ENCODE measurements at places on chromosomes 3 and 15. TPM values are rescaled to one million over a fixed set of nuclear protein-coding genes. Genes with fewer than 3 reads are reported as not detected.

AADACL2 gene
- total RNA-seq, result not detected

GPR62 gene
- 0.09 TPM for total RNA-seq

GRCh38 chr3:29420106-29420505, 139.2 kb downstream of the RBMS3 start:
- DNase-seq, result no peak

GP9 gene
- total RNA-seq, result not detected

GRCh38 chr3:62159709-62160092, 213.6 kb downstream of the FEZF2 start:
- peak; percentile 83 for DNase-seq

DNA sequence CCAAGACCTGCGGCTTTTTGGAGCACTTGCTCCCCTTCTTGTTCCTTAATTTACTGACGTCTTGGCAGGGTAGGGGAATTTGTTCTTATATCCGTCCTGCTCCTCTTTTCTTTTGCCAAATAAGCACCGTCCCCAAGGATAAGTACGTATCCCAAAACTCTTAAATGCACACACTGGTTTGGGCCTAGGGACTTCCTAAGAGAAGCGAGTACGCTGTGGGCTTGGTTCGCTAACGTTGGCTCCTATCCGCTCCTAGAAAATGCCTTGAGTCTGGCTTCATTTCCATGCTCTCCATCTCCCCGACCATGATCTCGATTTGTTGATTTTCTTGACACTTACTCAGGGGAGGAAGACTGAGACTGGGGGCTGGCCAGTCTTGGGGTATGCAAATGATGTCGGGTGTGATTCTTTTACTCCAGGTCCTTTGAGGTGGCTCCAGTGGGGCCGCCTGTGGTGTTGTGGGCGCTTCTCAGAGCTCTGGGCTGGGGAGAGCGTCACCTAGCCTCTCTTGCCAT, 1.3 kb downstream of the MYRIP start:
- no peak for DNase-seq

DNA sequence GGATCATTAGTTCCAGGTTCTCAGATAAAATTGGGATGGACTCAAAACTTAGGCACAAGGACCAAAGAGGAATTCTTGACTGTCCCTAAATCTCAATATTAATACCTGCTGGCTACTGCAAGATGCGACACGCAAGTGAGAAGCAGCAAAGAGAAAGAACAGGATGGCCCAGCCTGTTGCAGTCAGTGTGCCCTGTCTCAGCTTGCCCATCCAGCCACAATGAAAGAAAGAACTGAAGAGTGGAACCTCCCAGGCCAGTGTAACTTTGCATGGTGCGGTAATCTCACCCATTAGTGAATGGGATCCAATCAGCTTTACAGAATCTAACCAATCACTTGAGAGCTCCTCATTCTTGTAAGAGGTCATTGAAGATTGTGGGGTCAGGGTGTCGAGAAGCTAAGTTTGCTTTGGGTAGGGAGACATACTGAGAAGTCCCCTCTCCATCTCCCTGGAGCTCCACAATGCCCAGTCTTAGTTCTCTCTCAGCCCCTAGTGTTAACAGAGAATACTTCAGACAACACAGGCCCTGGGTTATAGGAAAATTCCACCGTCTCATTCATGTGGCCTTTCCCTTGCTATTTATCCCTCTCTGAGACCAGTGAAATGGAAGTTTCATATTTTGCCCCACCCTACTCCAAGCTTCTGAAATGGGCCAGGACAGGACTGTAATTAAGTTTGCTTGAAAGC, 3.2 kb upstream of the SLC9A9 start:
- no peak for DNase-seq

DNA sequence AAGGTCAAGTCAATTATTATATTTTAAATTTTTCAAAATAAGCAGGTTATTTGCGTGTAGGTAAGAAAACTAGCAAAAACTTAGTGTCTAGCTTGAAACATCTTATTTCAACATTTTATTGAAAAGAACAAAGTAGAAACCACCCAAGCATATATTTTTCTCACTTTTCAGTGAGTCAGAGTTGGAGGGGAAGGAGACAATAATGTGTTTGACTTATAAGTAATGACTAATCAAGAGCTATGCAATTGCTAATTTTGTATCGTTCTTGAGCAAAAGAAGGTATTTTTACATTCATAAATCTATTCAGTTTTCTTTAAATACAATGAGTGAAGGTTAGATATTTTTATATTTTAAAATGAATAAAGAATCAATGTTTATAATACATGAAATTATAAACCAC, 54.4 kb upstream of the P2RY1 start:
- no peak for DNase-seq

DNA sequence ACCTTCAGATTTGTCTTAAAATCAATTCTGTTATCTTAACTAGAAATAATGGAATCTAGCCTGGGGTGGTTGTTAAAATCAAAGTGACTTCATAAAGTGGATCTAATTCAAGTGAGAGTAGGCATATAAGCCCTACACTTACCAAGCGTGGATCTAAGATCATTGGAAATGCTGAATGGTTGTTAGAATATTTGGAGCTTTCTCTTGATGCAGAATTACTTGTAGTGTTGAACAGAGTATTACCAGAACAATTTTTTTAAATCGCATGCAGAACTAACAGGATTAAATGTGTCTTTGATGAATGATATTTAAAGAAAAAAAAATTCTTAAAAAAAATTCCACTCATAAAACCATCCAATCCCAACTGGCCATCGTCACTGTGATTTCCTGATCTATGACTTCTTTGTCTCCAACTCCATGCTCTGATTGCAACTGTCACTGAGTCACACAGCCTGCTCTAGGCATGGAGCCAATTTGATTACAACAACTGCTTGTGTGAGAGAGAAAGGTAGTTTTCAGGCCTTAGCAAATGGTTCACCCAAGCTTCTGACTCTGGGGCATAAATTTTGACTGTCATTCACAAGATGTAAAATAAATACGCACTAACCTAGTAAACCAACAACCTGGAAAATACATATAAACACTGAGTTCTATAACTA, 25.9 kb upstream of the SPRED1 start:
- peak; percentile 31 for DNase-seq

PIK3CB gene
- total RNA-seq, result 48.0 TPM

GRCh38 chr15:55573224-55573623, 14.9 kb downstream of the PYGO1 start:
- DNase-seq, result no peak

GRCh38 chr3:148243609-148244008, 454.1 kb upstream of the AGTR1 start:
- no peak for DNase-seq

- no peak for DNase-seq
These were observed 288.7 kb upstream of the RORA start for GRCh38 chr15:61517776-61518175.

DNA sequence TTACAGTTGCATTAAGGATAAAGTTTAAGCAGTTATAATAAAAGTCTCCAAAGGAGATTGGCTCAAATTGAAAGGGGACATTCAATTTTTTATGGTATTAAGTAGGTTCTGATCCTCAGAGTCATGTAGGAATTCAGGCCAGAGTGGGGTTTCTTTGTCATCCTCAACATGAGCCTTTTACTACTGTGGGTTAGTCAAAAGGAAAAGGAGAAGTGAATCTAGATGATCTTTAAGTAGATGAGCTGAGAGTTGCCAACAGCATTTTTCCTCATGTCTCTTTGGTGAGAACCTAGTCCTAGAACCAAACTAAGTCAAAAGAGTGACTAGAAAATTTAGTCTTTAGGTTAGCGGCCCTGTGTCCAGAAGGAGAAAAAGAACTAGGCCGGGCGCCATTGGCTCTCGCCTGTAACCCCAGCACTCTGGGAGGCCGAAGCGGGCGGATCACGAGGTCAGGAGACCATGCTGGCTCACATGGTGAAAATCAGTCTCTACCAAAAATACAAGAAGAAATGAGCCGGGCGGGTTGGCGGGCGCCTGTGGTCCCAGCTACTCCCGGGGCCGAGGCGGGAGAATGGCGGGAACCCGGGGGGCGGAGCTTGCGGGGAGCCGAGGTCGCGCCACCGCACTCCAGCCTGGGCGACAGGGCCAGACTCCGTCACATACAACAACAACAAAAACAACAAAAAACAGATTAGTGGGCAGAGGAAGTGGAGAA, 4.2 kb upstream of the CHL1 start:
- DNase-seq, result no peak

GRCh38 chr15:63255489-63255990, 21.9 kb upstream of the APH1B start:
- DNase-seq, result no peak

- no peak for DNase-seq
These were observed 134.8 kb downstream of the PGPEP1L start for GRCh38 chr15:98872774-98873173.

- no peak for DNase-seq
These were observed 817.6 kb upstream of the NR2F2 start for GRCh38 chr15:95512906-95513305.

- no peak for DNase-seq
These were observed at the start of gene TIGIT for GRCh38 chr3:114293838-114294535. Gene TIGIT, plus strand, starts transcription at chr3:114294028. Its CDS starts 34 bp downstream, at chr3:114294062.

- DNase-seq, result no peak
These were observed 26.9 kb downstream of the LOXL1 start for GRCh38 chr15:73952913-73953750.

PXK gene
- total RNA-seq, result 24.8 TPM

DNA sequence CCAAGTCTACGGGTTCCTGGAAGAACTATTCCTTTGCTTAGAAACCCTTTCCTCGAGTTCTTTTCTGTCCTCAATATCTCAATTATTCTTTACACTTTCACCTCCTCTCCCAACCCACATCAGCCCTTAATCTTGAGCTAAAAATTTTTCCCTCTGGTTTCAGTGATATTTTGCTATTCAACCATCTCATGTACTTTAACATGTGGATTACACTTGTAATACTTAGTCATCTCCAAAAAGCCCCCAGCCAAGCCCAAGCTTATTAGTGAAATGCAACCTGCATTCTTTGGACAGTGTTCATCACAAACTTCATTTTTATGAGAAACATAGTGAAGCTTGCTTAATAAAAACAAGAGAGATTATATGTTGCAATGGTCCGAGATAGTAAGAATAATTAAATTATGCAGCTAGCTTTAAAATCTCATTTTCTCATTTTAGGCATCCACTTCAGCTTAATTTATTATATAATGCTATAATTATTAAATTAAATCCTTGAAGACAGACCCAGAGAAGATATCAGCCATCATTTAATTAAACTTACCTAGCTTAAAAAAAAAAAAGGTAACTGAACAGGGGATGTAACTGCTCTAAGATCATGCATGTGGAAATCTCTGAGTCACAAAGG, 534.5 kb upstream of the TBL1XR1 start:
- DNase-seq, result no peak

GRCh38 chr3:150372320-150372719, 35.8 kb upstream of the TSC22D2 start:
- DNase-seq, result no peak

ISL2 gene
- total RNA-seq, result 0.44 TPM

SLC25A20 gene
- total RNA-seq, result 9.9 TPM
